ENCODE measurements at places on chromosomes 13 and 19.

DNA sequence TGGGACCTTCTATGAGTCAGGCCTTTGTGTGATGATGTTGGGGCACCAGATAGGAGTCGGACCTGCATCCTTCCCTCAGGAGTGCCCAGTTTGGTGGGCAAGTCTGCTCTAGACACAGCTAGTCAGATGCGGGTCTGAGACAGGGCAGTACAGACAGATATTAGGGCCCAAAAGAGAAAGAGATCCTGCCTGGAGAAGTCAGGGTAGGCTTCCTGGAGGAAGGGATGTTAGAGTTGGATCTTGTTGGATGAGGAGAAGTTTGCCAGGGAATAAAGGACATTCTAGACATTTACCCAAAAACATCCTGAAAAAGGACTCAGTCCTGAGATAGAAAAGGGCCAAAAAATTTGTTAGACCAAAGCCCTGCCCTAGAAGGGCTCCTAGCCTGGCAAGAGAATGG is 17.2 kb downstream of the VRK3 start:
- DNase-seq, result no peak

- DNase-seq, result no peak
Observed at GRCh38 chr13:78428646-78429045, 174.7 kb downstream of the POU4F1 start.

DNA sequence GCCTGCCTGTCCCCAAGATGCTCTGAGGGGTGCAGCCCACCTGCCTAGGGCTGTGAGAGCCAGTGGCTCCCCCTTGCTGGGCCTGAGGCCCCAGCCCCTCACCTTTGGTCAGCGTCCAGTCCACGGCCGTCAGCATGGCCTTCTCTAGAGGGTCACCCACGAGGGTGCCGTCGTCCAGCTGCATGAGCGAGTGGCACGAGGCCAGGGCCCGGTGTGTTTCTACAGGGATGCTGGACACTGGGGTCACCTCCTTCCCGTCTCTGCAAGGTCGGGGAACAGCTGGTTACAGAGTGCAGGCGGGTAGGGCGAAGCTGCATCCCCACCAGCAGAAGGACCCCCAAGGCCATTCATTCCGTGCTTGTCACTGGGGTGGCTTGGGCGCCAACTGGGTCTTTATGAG is 9.0 kb downstream of the ATP13A1 start:
- DNase-seq, result no peak

- DNase-seq, result no peak
Observed at GRCh38 chr19:1261798-1262622, 7.1 kb upstream of the CIRBP start.

GRCh38 chr19:3986260-3987041 is 1.2 kb upstream of the EEF2 start:
- DNase-seq, result no peak

DNA sequence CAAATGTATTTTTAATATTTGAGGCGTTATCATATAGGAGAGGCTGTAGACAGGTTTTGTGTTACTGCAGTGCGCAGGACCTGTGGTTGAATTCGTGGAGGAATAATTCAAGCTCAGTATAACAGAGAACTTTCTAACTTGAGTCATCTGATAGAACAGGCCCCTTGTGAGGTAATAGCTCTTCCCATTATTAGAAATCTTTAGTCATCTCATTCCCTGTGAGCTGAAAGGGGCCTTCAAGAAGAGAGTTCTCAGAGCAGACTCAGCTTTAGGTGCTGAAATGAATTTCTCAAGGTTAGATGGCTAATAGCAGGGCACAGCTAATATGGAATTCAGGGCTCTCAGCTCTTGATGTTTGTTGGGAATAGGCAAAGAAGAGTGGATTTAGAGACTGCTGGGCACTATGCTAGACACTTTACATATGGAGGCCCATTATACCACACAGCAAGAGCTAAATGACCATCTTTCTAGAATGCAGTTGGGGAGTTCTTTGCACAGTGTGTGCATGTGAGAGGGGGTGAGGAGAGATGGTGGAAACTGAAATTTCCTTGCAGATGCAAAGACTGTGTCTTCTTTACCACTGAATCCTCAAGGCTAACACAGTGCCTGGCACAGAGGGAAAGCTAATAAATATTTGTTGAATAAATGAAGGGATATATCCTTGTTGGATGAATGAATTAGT is 89.5 kb downstream of the DGKH start:
- no peak for DNase-seq

GRCh38 chr19:40622773-40623075 is 21.6 kb downstream of the LTBP4 start:
- DNase-seq, result no peak

GRCh38 chr13:59566561-59566960 is 597.2 kb downstream of the DIAPH3 start:
- no peak for DNase-seq

GRCh38 chr19:30360376-30361106 is 11.6 kb upstream of the ZNF536 start:
- DNase-seq, result no peak

DNA sequence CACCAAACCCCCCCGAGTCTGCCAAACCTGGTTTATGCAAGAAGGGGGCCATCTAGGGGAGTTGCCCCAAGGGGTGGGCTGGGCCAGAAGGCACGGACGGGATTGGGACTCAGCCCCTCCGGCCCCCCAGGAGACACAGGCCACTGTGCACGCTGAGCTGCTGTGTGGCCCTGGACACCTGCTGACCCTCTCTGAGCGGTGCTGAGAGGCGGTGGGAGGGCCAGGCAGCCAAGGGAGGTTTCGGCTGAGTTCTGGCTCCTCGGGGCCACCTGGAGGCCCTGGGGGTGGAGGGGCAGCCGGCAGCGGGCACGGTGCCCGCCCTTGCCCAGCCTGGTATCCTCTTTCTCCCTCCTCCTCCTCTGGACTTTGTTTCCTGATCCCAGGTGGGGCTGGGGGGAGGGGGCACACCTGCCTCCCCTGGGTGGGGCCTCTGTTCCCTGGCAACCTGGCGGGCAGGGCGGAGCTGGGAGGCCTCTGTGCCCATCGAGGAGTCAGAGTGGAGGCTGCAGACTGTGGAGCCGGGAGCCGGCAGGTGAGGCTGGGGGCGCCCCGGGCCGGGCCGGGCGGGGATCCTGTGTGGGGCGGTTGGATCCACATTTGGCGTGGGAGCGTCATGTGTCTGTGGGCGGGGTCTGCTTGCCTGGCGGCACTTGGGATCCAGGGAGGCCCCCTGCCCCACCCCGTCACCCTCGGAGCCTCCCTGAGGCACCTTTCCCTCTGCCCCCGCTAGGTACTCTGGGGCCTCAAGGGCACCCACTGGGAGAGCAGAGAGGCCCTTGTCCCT is at the start of gene MISP:
TSS of gene MISP (plus strand) at position 473 of the 784 bp plus-strand sequence. CDS start 5,835 bp downstream, outside the sequence.
- DNase-seq, result no peak

- peak; percentile 61 for DNase-seq
Observed at GRCh38 chr13:23321535-23322241, 111.8 kb downstream of the SACS start.

GRCh38 chr13:41634407-41634806 is 177.1 kb downstream of the RGCC start:
- no peak for DNase-seq

DNA sequence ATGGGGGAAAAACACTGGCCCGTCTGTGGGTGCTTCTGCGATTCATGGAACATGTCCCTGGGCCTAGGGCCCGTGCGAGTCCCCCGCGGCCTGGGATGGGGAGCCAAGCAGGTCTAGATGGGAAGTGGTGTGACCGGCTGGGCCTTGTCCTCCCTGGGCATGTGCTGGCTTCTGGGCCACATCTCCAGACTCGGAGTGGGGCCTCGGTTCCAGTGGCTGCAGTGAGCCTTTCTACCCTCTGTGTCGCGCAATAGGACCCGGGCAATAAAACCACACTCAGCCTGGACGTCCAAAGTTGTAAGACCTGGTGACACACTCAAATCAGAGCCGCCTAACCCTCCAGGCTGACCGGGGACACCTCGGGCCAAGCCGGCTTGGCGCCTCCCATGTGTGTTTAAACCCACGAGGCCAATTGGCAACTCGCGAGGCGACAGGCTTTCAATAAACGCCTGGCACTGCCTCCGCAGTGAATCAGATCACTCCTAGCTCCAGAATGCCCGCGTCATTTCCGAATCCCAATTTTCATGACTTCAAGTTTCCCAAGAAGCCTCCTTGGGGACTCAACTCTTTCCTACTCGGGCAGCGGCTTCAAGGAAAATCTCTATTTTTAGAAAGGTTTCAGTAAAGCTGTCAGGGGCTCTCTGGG is 57.3 kb downstream of the KLF2 start:
- DNase-seq, result no peak

- DNase-seq, result no peak
Observed at GRCh38 chr13:38566519-38566918, 120.4 kb upstream of the FREM2 start.

DNA sequence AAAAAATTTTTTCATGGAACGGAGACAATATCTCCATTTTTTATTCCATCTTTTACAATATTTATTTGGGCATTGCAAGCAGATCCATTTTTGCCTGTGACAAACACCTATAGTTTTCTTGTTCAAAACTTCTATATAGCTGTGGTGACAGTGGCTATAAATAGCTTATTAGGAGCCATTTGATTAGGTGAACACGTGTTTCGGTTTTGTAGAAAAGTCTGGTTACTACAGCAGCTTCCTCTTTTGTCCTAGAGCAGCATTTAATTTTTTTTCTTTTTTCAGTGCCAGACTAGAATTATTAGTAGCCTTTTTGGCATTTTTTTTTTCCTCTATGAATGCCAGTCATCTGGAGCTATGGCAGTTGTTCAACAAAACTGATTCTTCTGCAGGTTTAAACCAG is 123.5 kb downstream of the RXFP2 start:
- no peak for DNase-seq

DNA sequence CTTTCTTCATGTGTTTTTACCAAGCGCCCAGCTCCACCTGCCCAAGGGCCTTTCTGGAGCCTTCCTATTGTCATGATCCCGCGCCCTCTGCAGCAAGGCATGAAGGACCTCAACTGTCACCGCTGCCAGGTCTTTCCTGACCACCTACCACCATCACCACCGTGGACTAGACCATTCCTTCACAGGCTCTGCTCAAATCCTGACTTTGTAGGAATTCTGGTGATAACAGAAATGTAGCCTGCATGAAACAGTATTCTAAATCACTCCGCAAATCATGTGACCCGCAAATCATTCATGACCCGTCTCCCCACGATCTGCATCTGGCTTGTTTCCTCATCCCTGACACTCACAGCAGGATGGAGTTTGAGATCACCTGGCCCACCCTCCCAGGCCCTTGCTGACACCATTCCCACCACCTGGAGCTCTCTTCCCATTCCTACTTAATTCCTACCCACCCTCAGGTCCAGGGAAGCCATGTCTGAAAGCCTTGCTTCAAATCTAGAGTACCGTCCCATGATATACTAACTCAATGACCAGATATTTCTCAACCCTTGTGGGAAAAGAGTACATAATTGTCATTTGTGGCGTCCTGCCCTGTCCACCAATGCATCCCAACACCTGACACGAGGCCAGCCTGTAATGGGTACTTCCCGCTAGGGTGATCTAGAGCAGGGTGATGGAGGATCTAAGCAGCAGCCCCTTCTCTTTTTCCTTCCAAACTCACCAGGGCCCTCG is 1.3 kb downstream of the UBE2S start:
- DNase-seq, result no peak

DNA sequence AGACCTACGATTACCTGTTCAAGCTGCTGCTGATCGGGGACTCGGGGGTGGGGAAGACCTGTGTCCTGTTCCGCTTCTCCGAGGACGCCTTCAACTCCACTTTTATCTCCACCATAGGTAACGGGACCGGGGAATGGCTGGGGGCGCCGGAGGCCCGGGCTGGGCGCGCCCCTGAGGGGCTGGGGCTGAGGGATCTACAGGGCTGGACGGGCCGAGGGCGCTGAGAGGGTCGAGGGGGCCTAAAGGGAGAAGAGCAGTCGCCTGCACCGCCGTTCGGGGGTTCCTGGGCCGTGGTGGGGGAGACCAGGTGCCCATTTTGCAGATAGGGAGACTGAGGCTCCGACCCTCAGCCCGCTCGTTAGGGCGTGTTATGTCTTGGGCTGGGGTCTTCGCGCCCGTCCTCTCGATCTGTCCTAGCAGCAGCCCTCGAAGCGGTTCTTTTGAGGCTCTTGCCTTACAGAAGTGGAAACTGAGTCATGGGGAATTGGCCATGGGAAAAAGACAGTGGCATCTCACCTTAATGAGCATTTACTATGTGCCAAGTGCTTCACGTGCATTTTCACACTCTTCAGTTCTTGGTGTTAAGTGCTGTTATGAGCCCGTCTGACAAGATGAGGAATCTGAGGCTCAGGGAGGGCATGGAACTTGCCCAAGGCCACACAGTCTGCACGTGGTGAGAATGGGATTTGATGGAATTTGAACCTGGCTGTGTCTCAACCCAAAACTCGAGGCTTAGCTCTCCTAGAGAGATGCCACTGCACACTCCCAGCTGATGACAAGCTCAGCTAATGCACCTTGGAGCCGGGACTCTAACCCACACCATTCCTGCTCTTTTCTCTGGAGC is 442 bp downstream of the RAB8A start:
- DNase-seq, result no peak

Measured in GM13976 (cell line).